HAP-1 (cell line): ENCODE measurements at places on chromosomes 7 and 10.

GRCh38 chr7:134962270-134962780, 24.0 kb upstream of the AGBL3 start:
- DNase-seq = no peak

DNA sequence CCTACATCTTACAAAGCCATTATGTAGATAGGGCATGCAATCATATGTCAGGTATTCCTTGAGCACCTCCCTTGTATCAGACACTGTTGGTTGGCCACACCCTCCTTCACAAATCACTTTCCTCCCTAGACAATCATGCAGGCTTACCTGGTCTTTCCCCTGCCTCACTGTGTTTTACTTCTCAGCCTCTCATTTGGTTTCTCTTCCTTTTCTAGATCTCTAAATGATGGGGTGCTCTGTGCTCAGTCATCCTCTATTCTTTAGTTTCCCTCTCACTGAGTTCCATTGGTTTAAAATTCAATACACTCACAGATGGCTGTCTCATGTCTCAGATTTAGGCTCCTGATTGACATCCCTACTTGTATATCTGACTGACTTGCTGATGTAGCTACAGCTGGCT, 31.4 kb downstream of the ANK3 start:
- DNase-seq = no peak

DNA sequence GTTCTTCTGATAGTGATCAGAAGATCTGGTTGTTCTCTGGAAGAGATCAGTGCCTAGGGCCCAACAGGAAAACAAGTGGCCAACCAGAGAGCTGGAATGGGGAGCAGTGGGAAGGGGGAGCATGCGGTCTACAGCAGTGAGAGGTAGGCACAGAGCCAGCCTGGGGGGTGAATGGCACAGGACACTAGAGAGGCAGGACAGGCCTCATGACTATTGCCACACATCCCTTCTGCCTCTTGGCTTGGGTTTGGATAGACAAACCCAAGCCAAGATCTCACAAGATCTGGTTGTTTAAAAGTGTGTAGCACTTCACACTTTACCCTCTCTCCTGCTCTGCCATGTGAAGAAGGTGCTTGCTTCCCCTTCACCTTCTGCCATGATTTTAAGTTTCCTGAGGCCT, 224.4 kb downstream of the ARHGAP12 start:
- DNase-seq = no peak

DNA sequence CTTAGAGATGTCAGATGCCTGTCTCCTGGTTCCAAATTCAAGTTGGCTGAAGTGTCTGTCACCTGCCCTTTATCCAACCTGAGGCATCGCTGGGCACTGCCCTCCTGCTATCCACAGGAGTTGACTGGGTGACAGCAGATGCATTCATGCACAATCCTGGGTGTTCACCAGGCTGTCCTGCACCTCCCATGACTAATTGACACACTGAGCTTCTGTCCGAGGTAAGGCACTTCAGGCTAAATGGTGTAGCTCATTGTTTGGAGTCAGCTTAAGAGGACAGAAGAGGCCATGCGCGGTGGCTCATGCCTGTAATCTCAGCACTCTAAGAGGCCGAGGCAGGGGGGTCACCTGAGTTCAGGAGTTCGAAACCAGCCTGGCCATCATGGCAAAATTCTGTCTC, 2.4 kb downstream of the UCMA start:
- DNase-seq = no peak

DNA sequence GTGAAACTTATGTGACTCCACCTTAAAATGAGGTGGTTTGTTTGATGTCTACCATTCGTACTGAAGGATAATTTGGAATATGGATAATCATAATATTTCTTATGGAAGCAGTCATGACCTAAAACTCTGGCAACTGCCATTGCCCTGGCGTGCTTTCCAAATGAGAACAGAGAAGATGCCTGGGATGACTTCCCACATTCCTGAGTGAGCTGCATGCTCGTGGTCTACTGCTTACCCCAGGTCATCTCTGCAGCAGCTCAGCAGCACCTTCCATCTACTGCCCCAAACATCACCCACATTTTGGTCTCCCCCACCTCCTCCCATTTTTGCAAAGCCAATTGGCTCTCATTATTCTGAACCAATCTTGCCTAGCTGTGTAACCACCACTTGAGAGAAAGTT, 40.1 kb downstream of the LYZL1 start:
- DNase-seq = no peak

DNA sequence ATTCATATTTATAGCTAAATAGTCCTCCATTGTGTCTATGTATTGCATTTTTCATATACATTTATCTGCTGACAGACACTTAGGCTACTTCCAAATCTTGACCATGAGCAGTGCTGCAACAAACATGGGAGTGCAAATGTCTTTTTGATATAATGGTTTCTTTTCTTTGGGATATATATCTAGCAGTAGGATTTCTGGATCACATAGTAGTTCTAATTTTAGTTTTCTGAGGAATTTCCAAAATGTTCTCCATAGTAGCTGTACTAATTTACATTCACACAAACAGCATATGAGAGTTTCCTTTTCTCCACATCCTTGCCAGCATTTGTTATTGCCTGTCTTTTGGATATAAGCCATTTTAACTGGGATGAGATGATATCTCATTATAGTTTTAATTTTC, 1521.3 kb downstream of the REEP3 start:
- no peak for DNase-seq

DNA sequence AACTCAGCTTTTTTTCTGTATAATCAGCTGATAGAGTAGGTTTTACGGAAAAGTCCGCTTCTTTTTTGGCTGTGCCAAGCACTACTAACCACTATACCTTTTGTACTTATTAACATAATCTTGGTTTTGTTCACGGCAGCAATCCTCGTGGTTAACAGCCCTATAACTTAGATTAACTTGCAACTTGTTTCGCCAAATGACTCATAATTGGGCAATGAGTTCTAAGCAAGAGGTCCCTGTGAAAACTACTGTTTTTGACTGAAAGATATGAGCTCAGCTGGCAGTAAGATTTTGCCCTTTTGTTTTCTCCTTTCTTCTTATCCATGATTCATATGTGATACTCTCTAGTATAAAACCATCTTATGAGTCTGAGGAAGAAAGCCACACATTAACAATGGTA, 345.0 kb upstream of the PCDH15 start:
- DNase-seq = no peak

- no peak for DNase-seq
Measured at GRCh38 chr7:2879354-2879753, 35.2 kb upstream of the GNA12 start.

GRCh38 chr7:12757443-12757842, 70.0 kb downstream of the ARL4A start:
- no peak for DNase-seq

DNA sequence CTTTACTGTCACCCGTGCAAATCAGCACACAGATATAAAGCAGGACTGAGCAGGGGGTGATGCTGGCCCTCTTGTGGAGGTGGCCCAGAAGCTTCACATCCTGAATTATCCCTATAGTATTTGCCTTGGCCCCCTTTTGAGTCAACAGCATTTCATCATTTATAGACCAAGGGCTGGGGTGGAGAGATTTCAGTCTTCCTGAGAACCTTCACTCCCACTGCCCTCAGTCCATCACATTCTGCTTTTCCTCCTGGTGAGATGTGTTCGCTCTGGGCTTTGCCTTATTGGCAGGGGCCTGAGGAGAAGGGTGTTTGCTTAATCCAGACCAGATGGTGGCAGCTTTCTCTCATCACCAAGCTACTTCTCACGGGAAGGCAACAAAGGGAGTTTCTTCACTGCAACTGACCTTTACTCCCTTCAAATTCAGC, 47.7 kb downstream of the NOC3L start:
- DNase-seq = peak; percentile 23

DNA sequence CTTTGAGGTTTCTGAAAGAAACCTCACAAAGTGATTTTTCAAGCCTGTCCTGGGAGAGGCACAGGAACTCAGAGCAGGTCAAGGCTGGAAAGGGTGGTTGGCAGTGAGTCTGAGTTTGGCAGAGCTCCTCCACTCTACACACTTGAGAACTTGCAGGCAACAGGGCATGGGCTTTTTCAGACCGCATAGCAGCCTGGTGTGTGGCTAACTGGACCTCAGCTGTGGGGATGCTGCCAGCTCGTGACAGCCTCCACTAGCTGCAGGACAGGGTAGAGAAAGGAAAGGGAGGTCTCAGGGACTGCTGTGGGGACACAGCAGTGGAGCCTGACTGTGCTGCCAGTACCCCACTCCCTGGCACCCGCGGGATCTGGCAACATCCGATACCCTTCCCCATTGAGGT, 2.6 kb downstream of the CDHR1 start:
- no peak for DNase-seq

GRCh38 chr10:132510174-132510611, 27.4 kb upstream of the INPP5A start:
- DNase-seq = no peak

DNA sequence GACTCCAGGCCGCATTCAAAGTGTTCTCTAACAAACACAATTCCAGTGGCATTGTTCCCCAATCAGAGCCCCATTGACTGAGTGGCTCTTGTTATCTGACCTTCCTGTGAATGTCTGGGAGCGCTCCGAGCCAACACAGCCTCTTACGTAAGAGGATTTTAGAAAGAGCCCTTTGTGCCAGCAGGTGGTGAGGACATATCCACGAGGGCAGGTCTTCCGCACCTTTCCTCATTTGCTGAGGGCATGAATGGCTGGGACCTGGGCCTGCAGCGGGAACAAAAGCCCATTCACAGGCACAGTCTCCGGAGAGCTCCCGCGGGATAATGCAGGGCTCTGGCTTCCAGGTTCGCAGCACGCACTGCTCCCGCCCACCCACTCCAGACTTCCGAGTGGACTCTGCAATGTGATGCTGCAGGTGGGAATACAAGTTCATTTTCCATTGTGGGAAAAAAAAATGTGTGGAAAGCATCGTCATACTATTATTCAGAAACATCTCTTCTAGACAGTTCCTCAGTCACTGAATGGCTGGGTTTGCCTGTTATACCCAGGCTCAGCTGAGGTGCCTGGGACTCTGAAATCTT, 295.0 kb upstream of the IGFBP3 start:
- no peak for DNase-seq

- no peak for DNase-seq
Measured at GRCh38 chr10:43322331-43322730, 49.1 kb upstream of the FXYD4 start.

DNA sequence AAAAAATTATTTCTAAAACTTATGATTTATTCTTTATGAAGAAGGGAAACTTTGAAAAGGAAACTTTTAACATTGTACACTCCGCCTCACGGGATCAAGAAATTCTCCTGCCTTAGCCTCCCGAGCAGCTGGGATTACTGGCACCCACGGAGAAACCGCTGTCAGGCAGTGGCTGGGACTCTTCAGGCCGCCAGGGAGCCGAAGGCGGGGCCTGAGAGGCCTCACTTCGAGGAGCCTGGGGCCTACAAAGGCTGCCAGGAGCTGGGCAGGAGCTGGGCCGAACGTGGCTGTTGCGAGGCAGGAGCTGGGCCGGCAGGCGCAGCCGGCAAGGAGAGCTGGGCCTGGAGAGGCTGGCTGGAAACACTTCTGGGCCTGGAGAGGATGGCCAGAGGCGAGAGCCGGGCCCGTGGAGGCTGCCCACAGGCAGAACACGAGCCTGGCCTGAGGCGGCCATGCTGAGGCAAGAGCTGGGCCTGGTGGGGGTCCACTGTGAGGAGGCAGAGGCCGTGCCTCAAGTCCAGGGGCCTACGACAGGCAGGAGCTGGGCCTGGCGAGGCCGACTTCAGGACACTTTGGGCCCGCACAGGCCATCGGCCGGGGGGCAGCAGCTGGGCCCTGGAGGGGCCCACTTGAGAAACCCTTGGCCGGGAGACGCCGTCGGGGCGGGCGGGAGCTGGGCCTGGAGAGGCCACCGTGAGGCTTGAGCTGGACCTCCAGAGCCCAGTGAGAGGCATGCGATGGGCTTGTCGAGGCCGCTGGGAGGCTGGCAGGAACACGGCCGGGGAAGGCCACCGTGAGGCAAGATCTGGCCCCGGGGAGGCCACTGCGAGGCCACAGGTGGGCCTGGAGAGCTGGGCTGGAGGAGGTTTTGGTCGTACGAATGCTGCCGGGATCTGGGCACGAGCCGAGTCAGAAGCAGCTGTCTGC, 23.7 kb downstream of the MDH2 start:
- DNase-seq = no peak

DNA sequence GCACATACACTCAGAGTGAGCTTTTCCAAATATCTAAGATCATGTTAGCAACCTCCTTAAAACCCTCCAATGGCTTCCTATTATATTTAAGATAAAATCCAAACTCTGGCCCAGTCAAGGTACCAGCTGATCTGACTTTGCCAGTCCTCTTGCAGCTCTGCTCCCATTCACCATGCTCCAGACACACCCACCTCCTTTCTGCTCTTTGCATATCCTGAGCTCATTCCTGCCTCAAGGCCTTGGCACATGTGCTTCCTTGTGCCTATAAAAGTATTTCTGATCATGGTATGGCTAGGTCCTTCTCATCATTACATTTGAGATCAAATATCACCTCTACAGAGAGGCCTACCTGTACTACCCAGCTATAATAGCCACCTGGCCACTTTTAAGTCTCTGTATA, 27.5 kb downstream of the XPNPEP1 start:
- DNase-seq = no peak

DNA sequence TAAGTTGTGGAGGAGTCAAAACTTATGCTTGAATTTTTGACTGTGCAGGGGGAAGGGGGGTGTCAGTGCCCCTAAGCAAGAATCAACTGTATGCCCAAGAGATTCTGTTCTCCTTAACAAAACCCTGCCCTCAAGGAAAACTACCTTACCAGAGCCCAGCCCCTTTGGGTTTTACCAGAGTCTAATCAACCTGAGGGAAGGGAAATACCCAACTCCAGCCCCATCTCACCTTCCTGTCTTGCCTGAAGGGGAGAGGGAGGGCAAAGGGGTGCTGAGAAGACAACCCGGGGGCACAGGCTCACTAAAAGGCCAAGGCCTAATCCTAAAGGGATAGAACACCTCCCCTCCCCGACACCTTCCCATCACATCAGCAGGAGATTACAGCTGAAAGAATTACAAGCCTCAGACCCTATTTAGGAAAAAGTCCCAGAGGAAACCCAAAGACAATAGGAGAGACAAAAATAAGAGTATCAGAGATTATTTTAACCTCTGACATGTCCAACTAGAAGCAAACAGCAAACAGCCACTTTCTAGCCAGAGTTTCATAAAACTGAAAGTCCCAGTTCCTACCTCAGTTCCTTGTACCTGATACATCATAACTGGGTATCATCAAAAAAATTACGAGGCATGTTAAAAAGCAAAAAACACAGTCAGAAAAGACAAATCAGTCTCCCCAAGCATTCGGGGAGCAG, 26.8 kb upstream of the C7orf33 start:
- DNase-seq = no peak

DNA sequence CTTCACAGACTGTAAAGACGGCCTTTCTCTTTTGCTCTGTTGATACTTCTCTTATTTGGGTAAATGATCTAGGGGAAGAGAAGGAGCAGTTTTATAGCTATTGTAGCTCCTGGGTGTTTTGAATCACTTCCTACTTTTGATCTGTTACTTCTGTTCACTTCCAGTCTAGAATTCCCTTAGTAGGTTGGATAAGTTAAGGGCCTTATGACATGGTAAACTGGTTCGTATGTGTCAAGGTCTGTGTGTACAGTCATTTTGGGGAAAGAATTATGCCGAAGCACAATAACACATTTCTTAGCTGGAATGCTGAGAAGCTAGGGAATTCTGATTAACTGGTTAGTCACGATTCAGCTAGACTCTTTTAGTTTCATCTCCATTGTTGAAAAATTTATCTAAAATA, 8.1 kb downstream of the DENND10 start:
- no peak for DNase-seq

- no peak for DNase-seq
Measured at GRCh38 chr10:125548878-125549277, 134.1 kb downstream of the TEX36 start.

- DNase-seq = no peak
Measured at GRCh38 chr7:36279200-36279925, 110.3 kb upstream of the ANLN start.

GRCh38 chr10:72088889-72089575, 681 bp upstream of the SPOCK2 start:
- no peak for DNase-seq
